SK-MEL-5 (cell line): ENCODE measurements at places on chromosomes 3 and 15.

DNA sequence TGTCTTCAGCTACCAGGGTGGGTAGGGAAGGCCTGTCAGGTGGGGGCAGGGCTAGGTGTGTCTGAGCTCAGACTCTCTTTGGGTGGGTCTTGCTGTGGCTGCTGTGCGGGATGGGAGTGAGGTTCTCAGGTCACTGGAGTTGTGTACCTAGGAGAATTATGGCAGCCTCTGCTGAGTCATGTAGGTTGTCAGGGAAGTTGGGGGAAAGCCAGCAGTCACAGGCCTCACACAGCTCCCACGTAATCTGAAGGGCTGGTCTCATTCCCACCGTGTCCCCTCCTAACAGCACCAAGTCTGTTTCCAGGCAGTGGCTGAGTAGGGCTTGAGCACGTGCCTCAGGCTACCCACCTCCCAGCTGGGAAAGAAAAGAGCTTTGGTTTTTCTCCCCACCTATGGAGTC is 67.0 kb downstream of the CHCHD4 start:
- DNase-seq = no peak

- DNase-seq = peak; percentile 20
Measured at GRCh38 chr3:72977060-72977808, 19.4 kb upstream of the PPP4R2 start.

- no peak for DNase-seq
Measured at GRCh38 chr3:171323938-171324536, 136.2 kb downstream of the TNIK start.

- no peak for DNase-seq
Measured at GRCh38 chr3:80750637-80751036, 982.8 kb upstream of the ROBO1 start.

DNA sequence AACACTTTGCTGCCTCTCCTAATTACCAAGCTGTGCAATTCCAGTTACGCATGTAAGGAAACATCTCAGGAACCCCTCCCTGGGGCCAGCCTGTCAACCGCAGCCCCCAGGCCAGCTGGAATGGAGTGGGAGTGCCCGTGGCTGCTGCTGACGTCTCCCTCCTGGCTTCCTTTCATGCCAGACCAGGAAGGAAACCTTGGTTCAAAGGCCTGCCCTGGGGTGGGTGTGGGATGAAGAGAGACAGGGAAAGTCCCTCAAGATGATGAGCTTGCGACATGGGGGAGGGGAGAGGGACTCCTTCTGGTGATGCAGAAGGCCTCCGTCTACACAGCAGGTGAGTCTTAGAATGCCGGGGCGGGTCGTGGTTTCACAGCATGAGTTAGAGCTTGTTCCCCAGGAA is 11.4 kb upstream of the CYP11A1 start:
- no peak for DNase-seq

GRCh38 chr3:96931119-96931862 is 116.9 kb downstream of the EPHA6 start:
- no peak for DNase-seq

DNA sequence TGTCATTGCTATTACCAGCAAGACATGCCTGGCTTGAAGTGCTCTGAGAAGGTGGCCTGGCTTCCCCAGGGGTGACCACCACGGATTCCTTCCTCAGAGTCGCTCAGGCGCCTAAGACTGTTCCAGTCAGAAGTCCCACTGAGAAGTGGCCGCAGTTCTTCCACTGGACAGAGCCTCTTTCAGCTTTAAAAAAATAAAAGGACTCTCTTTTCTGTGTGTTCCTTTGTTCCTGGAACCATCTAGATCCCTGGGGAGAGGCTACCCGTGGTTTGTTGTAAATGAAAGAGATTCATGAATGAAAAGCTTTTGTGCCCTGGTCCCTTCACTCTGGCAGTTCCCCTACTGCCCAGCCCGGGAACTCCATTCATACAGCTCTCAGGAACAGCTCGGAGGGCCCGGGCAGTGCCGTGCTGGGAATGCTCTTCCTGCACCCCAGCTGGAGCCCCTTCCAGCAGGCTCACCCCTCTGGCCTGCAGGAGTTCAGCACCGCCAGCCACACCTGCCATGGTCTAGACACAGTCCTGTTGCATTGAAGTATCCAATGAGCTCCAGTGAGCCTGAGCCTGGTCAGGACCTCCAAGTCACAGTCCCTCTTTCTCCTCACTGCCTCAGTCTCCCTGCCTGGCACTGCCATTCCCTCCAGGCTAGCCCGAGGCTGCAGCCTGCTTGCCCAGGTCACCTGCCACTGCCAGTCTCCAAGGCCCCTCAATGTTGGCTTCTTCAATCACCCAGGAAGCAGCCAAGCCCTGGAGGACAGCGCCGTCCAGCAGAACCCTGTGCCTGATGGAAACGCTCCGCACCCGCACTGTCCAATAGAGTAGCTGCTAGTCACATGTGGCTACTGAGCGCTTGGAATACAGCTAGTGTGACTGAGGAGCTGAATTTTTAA is 75.4 kb downstream of the XXYLT1 start:
- DNase-seq = peak; percentile 99

DNA sequence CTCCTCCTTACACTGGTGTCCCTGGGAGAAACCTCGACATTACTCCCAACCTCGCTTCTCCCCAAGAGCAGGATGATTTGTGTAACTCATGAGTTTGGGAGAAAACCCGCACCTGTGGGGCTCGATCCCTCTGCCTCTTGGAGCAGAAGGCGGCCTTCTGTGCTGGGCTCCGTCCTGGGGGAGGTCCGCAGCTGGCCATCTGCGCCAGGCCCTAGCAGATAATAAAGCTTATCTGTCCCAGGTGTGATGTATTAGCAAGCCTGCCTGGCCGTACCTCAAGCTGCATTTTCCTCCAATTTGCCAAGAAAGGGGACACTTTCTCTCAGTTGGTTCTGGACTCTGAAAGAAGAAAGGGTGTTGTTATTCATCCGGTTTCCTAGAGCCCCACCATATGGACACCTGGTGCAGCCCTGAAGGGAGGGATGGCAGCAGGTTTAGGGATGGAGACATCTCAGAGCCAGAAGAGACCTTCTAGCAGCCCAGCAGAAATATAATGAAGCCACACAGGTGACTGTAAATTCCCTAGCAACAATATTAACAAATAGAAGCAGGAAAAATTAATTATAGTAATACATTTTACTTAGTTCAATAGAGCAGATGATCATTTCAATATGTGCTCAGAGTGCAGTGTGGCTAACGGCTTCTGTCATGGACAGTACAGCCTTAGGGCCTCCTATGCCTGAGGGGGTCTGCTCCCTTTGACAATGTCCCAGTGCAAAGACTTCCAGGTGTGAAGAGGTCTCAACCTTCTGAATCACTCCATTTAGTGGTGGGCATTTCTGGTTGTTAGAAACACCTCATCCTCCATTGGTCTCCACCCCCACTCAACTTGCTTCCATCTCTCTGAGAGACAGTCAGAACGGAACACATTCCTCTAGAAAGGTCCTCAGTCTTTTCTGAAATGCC is 94.8 kb downstream of the CPN2 start:
- DNase-seq = no peak

DNA sequence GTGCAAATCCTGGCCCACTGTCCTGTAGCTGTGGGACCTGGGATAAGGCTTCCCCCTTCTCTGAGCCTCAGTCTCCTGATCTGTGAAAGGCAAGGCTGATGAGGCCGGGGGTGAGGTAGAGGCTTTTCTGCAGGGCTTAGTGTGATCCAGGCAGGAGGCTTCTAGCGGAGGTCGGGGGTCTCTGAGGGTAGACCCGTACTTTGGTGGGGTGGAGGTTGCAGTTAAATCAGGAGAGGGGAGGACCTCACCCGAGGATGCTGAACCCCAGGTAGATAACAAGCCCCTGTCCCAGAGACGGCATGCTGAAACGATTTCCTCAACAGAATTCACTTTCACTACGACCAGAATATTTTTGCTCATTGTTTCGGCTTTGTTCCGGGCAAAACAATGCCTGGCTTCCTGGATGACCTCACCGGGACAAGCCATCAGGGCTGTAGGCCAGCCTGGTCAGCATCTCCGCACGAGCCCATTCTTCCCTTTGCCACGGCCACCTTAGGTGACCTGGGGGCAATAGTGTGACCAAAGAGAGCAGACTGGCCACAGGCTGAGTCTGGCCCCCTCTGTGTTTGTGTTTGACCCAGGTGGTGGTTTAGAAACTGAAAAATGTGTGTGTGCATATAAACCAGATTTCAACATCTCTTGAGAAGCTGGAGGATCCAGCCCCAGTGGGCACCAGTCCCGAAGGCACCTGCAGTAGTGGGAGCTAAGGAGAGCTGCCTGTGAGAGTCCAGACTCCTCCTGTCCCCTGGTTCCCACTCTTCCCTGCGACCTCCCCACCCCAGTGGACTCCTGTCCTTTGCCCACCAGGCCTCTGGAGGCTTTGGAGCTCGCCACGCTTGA is 33.0 kb downstream of the SLC6A6 start:
- no peak for DNase-seq

DNA sequence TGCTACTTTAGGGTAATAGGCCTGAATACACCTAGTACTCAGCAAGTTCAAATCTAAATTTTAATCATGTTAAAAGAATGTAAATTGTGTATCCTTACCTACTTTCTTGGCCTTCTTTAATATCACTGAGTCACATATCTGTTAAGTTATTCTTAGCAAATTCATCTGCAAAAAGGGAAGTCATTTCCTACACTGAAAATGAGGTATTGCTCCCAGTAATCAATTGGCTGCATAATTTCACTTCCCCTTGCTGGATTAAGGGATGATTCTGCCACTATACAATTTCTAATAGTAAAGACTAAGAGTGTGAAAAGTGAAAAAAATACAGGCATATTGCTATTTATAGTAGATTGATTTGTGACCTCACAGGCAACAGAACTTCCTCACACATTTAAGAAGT is 47.8 kb downstream of the CCDC54 start:
- DNase-seq = no peak

GRCh38 chr3:191393146-191393545 is 62.8 kb upstream of the UTS2B start:
- no peak for DNase-seq

- DNase-seq = no peak
Measured at GRCh38 chr3:149566292-149566975, 91.4 kb downstream of the WWTR1 start.

GRCh38 chr3:9986230-9986725 is 363 bp downstream of the EMC3 start:
- DNase-seq = no peak

GRCh38 chr15:36756707-36757106 is 177.3 kb downstream of the CDIN1 start:
- DNase-seq = no peak

DNA sequence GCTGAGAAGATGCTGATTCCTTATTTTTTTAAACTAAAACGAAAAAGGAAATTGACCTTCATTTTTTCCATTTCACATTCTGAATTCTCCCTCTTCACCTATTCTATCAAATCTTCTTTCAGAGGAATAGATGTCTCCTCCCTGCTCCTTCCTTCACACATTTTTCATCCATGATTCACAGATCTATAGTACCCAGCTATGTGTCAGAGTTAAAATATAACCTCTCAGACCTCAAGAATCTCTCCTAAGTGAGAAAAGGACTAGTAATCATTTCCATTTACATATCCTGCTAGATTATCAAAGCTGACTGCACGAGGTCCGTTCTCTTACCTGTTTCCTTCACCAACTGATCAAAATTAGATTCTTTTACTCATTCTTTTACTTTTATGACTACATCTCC is 1297.6 kb upstream of the ALCAM start:
- DNase-seq = no peak

DNA sequence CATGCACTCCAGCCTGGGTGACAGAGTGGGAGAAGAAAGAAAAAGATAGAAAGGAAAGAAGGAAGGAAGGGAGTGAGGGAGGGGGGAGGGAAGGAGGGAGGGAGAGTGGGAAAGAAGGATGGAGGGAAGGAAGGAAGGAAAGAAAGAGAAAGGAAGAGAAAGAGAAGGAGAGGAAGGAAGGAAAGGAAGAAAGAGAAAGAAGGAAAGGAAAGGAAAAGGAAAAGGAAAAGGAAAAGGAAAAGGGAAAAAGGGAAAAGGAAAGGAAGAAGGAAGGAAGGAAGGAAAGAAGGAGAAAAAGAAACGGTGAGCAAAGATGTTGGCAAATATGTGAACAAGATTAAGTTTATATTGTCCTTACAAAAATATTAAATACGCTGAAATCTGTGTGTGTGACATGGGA is 36.2 kb upstream of the TICRR start:
- DNase-seq = no peak

DNA sequence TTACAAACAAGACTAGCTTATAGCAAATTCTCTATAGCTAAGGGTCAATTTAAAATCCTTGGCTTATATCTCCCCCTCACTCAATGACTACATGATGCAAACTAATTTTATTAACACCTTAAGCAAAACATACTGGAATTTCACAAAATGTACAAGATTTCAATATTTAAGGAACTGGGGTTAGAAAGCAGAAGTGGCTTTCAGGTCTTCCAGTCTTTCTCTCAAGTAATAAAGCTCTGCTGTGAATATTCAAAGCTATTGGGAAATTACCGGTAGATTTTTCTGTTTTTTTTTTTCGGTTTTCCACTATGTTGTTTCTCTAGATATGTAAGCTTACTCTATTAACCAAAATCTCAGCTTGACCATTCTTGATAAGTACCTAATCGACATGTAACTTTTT is 3.9 kb downstream of the EPM2AIP1 start:
- DNase-seq = no peak

GRCh38 chr15:73560501-73561117 is 72.6 kb downstream of the NPTN start:
- peak; percentile 77 for DNase-seq

DNA sequence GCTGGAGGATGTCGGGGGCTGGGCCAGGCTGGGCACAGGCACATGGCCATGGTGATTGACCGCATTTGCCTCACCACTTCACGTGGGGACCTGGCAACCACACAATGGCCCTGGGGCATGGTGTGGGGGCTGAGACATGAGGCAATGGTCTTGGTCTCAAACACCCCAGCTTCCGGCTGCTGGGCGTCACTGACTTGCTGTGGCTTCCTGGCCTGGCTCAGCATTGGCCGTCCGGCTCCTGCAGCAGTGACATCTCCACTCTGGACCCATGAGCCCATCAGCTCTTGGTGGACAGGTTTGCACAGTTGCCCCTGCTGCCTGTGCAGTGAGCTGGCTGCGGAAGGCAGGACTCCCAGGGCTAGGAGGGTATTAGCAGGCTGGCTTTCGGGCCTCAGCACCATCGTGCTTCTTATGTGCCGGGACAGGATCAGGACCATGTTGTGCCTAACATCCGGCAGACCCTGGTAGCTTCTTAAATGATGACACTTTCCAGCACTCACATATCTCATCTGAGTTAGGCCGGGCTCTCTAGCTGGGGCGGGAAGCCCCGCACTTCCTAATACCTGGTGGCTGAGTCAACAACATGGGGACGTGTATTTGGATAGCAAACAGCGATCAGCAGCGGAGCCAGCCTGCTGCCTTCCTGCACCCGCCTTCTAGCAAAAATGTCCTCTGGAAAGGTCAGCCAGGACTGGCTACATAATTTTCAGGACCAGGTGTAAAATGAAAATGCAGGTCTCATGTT is 34.1 kb downstream of the ZNF710 start:
- DNase-seq = no peak
